ENCODE measurements at places on chromosomes 2 and 18.

- no peak for DNase-seq
These were observed at the start of gene ANKRD23 for GRCh38 chr2:96843538-96844268. Gene ANKRD23, minus strand, starts transcription at chr2:96844021. Its CDS starts 29 bp downstream, at chr2:96843992.

- no peak for DNase-seq
These were observed 31.3 kb downstream of the GATA6 start for GRCh38 chr18:22200611-22201225.

DNA sequence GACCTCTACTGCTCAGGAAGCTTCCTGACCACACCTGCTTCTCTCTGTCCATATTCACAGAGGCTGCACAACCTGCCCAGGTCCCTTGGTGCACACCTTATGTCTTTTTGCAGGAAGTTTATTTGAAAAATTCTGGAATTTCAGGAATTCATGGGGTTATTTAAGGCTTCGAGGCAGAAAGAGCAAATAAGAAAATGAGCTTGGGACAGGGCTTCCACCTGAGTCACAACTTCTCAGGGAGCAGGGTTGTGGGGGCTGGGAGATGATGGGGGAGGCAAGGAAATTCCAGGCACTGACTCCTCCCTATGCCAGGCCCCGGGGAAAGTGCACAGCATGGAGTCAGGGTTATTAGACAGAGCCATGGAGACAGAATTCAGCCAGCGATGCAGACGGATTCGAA, 57.7 kb downstream of the INHBB start:
- no peak for DNase-seq

DNA sequence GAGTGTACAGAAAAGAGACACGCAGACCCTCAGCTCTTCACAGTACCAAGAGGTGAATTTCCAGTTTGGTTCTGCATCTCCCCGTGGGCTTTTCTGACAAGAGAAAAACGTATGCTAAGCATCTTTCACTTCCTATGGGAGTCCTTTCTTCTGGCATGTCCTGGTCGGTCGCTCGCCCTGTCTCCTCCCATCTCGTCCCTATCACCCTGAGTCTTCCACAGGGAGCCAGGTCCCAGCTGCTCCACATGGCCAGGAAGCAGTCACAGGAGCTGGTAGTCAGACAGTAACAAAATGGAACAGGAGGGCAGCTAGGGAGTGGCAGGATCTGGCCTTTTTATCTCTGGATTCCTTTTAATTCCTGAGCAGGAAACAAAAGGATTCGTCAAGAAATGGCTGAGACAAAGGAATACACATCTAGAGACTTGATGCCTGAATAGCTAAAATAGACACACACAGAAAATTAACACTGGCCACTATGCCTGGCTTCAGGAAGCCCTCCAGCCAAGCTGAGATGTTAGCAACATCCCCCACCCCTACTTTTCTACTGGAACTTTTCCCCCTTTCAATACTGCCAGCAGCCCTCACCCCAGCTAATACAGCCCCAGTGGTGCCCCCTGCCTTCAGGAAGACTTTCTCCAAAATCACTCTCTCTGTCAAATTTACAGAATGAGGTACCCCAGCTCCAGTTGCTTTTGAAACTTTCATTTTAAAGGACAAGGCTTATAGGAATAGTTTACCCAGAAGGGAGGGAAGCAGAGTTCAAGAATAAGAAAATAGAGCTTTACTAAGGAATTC, 136.1 kb downstream of the DNER start:
- no peak for DNase-seq

DNA sequence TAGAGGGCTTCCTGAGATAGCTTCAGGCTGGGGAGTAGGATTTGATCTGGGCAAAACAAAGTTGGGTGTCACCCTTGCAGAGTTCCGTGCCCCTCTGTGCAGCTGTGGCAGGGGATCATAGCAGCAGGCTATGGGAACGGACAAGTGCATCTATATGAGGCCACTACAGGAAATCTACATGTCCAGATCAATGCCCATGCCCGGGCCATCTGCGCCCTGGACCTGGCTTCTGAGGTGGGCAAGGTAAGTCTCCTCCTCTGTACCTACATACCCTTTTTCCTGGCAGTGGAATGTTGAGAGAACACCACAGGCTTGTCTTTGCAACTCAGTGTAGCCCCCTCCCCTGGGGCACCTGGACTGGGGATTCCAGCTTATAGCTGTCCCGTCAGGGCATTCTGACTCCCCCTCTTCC, 3.5 kb downstream of the WDR54 start:
- no peak for DNase-seq

DNA sequence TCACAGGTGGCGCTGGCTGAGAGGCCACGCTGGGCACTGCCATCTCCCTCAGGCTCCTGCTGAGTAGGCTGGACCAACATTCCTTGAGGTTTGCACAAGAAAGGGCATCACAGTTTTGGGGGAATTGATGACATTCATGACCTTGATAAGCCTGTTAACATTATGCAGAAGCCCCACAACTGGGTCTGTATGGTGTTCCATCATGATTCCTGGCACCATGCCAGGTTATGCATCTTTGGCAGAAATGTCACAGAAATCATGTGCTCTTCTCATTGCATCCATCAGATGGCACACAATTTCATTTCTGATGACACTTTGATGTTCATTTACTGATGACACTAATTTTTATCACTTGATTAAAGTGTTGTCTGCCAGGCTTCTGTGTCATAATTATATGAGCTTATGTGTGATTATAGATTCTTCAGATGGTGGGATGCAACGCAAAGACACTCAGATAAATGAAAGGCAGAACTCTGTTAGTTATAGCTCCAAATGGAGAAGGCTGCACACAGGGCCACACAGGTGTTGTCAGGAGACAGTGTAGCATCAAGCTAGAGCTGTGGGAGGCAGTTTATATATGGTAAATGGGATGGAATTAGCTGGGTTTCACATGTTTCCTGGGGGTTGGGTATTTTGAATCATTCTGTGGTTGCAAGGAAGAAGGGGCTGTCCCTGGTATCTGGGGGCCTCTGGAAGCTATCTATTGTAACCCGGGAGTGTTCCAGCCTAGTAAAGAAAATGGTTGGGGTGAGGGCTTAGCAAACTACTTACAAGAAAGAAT, 191.3 kb downstream of the SLC39A10 start:
- DNase-seq: no peak

GRCh38 chr18:75137346-75137877, 71.5 kb downstream of the PTGR3 start:
- DNase-seq: no peak
